ENCODE measurements at places on chromosomes 1 and 21. TPM values are rescaled to one million over a fixed set of nuclear protein-coding genes. Genes with fewer than 3 reads are reported as not detected.

DNA sequence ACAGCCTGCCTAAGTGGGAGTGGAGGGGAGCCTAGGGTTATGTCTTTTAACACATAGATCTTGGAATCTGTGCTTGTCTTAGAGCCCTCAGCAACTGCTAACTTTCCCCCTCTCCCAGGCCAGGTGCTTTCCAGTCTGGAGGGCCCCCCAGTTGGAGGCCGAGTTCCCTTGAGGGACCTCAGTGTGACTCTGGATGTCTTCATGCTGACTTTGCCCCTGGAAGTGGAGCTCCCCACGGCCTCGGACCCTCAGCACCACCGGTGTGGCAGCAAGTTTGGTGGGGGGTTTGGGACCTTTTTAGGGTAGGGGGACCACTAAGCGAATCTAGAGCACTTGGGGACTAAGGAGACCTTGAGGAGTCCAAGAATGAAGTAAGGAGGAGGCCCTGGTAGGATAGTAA, 22.9 kb downstream of the HYI start:
- DNase-seq: no peak

- no peak for DNase-seq
These were observed 37.8 kb downstream of the IER5 start for GRCh38 chr1:181126289-181126688.

DNA sequence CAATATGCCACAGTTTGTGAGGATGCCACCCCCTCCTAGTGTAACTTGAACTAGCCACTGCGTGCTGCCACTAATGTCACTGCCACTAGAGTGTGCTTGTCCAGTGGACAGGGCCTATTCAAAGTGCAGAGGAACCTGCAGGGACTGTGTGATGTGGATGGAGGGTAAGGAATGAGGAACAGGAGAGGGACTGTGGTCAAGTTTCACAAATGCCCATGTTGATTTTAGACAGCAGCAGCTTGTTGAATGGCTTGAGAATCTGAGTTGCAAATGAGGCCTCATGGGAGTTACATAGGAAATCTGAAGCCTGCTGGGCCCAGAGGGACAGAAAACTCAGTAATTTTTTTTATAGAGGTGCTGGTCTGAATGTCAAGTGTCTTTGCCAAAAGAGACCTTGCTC, 112.3 kb downstream of the HHAT start:
- DNase-seq: no peak

Gene FBXO42
- 22.1 TPM for polyA plus RNA-seq

GRCh38 chr21:16309250-16309971, 579.6 kb downstream of the USP25 start:
- DNase-seq: no peak

All from renal cortex interstitium (tissue), 15 donors.